D721Med (cell line): ENCODE measurements at places on chromosomes 3 and 15.

GRCh38 chr3:158101335-158102241 lies 4.6 kb downstream of the SHOX2 start:
- no peak for DNase-seq

GRCh38 chr3:50221051-50221410 lies 15.0 kb upstream of the GNAI2 start:
- DNase-seq = no peak

DNA sequence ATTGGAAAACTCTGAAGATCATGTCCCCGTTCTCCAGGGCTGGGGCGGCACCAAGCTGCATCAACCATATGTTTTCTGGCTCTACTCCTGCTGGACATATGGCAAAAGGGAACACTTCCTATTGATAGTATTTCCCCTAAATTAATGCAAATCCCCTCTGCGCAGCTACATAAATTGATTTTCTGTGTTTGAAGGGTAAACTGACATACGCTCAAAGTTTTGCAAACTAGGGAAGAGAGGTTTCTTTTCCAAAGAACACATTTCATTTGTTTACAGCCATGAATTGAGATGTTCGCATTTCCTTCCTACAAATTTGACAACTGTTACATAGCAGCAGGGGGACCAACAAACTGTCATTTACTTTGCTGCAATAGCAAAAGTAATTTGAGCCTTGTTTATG lies 35.9 kb downstream of the CTXND1 start:
- no peak for DNase-seq

GRCh38 chr3:30352410-30353318 lies 253.7 kb upstream of the TGFBR2 start:
- no peak for DNase-seq

DNA sequence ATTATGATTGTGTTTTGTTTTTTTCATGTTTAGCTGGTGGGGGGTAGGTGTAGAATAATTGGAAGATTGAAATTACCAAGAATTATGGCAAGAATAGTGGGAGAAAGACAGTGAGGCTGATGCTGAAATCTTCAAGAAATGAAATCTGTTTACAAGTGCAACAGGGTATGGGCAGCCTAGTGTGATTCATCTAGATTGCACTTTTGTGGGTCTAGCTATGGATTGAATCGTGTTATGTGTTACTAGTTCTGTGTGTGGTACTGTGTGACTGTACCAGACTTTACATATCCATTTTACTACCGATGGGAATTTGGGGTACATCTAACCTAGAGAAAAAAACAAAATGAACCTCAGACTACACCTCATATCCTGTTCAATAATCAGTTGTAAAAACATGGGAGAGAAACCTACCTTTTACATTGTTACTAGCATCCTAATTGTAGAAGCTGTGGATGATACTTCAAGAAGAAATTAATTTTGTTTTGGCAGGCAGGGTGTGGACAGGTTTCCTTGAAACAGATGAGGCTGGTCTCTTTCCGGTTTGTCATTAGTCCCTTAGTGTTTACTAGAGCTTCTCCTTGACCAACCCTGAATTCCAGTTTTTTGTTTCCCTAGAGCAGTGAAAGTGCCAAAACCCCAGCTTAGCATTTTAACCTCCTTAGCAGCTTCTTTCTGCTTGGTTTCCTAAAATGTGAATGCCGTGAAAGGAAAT lies 47.9 kb downstream of the OPA1 start:
- no peak for DNase-seq

DNA sequence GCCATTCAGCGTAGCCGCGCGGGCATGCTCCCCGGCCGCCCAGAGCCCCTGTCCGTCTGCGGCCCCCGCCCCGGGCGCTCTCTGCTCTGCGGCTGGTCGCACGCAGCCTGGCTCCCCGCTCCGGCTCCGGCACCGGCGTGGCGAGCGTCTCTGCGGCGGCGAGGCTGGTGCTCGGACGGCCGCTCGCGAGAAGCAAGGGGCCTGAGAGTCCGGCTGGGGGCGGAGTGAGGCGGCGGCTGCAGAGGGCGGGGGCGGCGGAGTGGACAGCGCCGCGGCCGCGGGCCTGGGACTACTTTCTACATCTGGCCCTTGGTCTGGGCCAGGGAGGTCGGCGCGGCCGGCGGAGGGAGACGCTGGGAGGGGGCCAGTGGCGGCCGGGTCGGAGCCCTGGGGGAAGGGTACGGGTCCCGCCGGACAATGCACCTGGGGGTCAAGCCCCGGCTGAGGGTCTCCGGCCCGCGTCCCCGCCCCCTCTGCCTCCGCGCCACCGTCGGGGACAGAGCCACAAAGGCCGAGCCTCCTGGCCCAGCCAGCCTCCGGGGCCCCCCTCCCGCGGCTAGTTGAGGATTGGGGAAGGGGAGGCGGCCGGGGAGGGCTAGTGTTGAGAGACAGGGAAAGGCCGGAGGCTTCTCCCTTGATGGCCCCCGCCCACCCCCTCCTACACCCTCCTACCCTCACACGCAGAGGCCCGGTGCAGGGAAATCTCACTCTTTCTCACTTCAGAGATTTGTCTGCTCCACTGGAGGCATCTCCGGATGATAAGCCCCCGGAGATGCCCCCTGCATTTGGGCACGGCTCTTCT lies at the start of gene PRTG:
TSS of gene PRTG (minus strand) at position 226 of the 802 bp plus-strand sequence. CDS start at position 5, 221 bp downstream.
- no peak for DNase-seq

GRCh38 chr15:99181545-99181971 lies 67.8 kb downstream of the TTC23 start:
- no peak for DNase-seq

DNA sequence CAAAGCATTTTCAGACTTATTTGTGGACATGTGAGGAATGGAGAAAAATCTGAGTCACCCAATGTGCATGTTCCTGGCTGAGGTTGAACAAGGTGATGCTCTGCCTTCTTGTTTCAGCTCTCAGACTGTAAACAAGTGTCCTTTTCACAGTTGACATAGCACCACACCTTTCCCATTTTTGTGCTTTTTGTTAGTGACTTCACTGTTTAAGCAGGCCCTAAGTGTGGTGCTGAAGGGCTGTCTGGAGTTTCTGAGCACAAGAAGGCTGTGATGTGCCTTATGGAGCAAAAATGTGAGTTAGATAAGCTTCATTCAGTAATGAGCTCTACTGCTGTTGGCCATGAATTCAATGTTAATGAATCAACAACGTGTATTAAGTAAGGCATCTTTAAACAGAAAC lies 20.4 kb downstream of the ABI3BP start:
- no peak for DNase-seq

GRCh38 chr3:4805662-4806061 lies 173.6 kb upstream of the BHLHE40 start:
- DNase-seq = no peak

DNA sequence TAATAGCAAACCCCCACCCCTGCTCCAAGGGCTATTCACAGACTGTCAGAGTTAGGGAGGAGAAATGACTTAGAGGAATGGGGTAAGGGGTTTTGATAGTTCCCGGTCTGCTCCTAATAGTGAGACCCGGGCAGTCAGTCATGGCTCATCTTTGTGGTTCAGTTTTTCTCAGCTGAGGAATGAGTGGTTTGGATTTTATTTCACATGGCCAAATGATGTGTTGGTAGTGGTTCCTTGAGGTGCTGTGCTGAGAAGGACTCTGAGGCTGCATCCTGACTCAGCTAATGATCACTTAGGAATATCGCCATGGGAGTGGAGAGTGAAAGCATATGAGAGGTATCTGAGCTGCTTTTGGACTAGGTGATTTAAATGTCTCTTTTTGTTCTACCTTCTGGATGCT lies 80.2 kb downstream of the LPP start:
- DNase-seq = no peak

GRCh38 chr3:53256704-53257055 lies 858 bp upstream of the TKT start:
- DNase-seq = no peak

DNA sequence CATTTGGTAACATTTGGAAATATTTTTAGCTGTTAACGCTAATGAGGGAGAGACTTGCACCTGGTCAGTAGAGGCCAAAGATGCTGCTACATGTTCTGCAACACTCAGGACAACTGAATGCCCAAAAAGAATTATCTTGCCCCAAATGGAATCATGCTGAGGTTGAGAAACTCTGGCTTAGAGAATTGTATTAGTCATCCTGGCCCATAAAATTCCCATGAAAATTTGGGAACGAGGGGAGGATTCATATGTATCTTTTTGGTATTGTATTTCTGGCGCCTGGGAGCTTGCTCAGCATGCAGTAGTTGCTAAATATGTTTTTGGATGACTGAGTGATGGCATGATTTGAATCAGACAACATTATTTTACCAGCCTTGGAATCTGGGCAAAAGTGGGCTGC lies 59.9 kb downstream of the CHL1 start:
- no peak for DNase-seq
